ENCODE measurements at places on chromosomes 3 and 15.

DNA sequence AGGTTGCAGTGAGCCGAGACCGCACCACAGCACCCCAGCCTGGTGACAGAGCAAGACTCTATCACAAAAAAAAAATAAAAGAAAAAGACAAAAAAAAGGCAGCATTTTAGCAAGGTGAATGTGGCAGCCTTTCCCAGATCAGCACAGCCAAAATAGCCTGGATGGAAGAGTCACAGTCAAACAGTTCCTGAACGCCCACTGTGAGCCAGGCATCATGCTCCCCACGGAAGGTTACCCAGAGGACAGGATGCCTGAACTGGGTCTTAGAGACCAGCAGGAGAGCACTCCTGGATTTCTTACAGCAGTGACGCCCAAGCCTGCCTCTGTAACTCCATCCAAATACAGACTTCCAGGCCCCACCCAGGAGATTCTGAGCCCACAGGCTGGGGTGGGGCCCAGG is 4.5 kb downstream of the XXYLT1 start:
- DNase-seq = no peak

DNA sequence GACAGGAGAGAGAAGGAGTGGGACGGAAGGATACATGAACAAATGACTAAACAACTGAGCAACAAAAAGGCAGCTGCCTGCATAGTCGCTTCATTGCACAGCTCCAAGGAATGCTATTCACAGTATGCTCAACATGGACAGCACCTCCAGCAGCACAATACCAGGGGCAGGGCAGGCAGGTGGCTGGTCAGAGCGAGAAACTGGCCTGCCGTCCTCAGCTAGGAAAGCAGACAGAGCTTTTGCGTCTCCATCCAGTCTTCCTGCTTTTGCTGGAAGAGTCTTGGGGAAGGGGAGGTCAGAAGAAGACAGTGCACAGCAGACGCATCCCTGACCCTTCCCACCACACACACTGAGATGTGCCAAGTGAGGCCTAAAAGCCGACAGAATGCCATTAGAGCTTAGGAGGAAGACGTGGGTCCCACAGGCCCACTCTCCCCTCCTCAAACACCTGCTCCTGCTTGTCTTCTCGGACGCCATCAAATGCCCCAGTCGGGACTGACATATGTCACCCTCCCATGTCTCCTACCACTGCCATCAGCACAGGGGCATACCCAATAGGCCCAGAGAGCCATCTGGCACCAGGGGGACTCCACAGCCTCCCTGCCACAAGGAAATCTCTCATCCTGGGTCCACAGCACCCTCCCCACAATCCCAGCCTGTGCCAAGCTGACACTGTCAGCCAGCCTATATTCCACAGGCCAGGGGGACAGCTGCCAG is 3.9 kb downstream of the RAB6B start:
- no peak for DNase-seq

DNA sequence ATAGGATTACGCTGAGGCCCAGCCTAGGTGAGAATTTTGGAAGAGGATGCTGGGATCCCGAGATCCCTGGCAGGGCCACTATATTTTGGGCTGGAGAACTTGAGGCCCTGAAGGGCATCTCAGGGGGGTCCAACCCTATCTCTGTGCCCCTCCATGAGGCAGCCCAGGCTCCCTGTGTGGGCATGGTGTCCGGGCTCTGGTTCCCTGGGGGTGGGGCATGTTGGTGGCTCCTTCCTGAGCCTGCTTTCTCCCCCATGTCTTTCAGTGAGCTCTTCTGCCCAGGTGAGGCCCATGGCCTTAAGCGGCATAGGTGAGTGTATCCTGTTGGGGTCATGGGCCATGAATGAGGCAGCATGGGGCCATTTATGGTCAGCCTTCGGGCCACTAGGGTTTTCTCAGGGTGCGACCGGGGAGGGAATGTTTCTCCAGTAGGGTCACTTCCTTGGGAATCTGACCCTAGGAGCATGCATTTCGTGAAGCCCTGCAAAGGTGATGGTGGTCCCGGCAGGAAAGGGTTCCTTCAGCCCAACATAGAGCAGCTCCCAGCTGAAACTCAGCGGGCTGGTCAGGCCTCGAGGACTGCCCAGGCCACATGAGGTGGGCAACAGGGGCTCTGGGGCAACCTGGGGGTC is 191.3 kb downstream of the UBE3A start:
- no peak for DNase-seq

GRCh38 chr3:37768107-37768809 is 93.4 kb upstream of the CTDSPL start:
- no peak for DNase-seq

- no peak for DNase-seq
These were observed 32.4 kb upstream of the MME start for GRCh38 chr3:155047672-155048071.

DNA sequence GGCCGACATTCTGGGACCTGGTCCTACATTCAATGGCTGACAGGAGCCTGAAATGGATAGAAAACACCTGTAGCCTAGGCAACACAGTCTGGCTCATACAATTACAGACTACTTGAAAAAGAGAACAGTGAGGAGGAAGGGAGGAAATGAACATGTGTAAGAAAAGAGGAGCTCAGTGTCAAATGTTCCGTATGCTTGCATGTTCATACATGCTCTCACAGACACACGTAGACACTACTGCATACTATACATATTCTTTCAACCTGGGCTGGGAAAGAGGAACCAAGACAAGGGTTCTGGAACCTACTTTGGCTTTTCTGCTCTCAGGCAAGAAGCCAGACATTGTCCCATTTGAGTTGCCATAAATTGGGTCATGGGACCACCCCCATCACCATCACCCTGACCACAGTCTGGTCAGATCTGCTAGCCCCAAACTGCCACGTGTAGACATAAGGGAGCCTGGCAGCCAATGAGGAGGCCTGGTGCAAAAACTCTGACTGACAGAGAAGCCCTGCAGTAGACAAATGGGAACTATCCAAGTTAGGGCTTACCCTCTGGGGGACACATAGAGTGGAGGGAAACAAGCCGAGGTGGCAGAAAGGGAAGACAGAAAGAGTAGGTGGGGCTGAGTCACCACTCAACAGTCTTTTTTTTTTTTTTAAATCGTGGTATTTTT is 310.0 kb downstream of the SHQ1 start:
- DNase-seq = no peak

- DNase-seq = no peak
These were observed 69.6 kb upstream of the HRH1 start for GRCh38 chr3:11084677-11085076.

- no peak for DNase-seq
These were observed 23.1 kb downstream of the ANXA2 start for GRCh38 chr15:60374628-60375081.

- no peak for DNase-seq
These were observed 57.6 kb upstream of the NR2E3 start for GRCh38 chr15:71752604-71753289.

DNA sequence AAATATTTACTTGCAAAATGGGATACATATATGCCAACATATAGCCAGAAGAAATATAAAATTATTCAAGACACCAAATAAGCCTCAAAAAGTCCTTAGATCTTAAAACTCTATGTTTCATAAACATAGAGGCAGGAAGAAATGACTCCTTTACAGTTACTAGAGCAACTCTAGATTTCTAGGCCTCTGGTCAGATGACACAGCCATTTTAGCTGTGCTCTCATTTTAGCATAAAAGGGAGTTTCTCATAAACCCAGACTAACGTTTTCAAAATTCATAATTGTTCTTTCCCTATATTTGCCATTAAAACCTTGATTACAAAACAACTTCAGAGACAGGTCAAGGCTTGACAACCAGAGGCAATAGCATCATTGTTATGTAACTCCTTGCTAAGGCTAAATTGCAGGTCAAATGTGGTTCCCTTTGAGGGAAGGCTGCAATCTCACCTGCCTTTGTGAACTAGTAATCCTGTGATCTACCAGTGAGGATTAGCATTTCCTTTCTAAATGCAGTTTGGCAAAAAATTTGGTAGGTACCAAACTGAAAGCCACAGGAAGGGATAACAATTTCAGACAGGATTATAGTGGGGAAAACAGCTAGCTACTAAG is 8.2 kb downstream of the THOC7 start:
- DNase-seq = no peak

DNA sequence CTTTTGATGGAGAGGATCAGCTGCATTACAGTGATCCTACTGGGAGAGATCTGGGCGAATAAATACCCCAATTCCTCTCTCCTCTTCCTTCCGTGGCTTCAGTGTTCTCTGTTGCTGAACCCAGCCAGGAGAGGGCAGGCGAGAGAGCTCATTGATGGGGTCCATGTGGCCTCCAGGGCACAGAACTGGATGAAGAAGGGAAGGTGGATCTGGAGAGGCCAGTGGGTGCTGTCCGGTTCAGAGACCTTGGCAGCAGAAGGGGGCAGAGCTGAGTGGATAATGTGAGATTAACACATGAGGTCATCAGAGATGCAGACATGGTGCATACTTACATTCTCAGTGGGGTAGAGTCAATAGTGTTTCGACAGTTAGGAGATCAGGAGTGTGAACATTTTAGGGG is 193.6 kb downstream of the CLSTN2 start:
- DNase-seq = no peak

- no peak for DNase-seq
These were observed 18.7 kb upstream of the PLXNA1 start for GRCh38 chr3:126964261-126964660.

GRCh38 chr3:15015456-15015855 is 49.7 kb downstream of the MRPS25 start:
- DNase-seq = no peak

DNA sequence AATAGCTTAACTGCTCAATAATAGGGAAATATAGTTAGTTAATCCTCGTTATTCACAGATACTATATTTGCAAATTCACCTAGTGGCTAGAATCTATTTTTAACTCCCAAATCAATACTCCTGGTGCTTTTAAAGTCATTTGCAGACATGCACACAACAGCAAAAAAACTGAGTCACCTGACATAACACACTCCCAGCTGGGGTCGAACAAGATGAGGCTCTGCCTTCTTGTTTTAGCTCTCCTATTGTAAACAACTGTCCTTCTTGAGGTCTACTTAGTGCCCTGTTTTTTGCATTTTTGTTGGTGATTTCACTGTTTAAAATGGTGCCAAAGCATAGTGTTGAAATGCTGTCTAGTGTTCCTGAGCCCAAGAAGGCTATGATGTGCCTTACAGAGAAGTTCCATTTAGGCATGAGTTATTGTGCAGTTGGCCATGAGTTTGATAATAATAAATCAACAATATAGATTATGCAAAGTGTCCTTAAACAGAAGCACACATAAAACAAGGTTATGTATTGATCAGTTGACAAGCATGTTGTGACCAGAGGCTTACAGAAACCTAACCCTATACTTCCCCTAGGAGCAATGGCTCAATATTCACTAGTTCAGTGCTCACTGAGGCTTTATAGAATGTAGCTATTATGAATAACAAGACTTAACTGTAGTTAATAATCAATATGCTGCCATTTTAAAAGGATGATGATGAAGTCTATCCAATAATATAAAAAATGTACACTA is 18.6 kb downstream of the MAP3K13 start:
- no peak for DNase-seq
